ENCODE measurements at places on chromosomes 11 and 22.
A peak's percentile ranks its signal among the peaks of the same experiment; 100 is the strongest.

GRCh38 chr11:115390441-115390840 is 113.8 kb downstream of the CADM1 start:
- DNase-seq = no peak

- no peak for DNase-seq
These were observed 127.0 kb downstream of the MICAL2 start for GRCh38 chr11:12237381-12237784.

DNA sequence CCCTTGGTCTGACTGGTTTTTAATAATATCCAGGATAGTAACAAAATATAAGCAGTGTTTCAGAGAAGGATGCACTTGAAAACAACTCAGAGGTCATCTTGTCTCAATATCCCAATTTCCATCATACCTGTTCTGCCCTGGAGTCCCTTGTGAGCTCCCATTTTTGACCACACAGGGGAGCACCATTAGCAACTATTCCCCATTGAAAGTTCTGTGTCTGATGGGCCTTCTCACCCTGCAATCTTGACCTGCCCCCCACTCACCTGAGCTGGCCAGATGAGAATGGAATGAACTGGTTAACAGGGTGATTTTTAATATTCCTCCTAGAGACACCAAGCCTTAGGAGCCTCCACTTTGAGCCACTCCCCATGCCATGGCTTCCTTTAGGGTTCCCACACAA is 3.8 kb upstream of the CAPN5 start:
- no peak for DNase-seq

DNA sequence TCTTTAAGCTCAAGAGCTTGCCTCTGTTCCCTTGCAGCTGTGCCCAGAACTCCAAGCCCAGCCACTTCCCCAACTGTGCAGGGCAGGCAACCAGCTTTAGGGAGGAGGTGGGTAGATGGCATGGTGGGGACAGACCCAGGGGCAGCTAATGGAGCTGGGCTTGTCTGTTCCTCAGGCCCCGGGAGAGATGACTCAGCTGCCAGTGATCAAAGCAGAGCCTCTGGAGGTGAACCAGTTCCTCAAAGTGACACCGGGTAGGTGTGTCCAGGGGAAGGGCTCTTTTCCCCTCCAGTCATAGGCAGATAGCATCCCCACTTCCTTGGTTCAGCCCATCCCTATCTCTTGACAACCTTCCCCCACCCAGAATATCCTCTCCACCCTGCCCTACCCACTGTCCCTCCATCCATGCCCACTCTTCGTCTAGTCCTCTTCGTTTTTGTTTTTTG is 32.4 kb downstream of the CREB3L1 start:
- no peak for DNase-seq

DNA sequence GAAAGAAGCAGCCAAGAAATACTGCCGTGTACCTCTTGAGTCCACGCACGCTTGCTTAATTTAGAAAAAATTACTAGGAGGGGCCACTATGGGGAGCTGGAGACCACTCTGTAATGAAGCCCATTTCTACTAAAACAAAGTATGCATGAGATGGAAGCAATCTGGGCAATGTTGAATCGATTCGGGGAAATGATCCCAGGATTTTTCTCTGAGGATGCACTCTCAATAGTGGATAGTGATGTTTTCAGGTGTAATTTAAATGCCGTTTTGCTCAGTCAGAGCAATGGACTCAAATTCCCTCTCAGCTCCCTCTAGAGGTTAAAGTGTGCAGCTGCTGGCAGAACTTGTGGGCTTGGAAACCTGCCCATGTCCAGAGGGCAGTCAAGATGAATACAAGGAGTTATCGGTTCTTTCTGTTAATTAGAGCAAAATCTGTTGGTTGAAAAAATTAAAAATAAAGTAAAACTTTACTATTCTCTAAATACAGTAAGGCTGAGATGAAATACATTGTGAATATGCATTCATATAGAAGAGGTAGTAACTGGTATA is 64.1 kb downstream of the ME3 start:
- DNase-seq = peak; percentile 12

- no peak for DNase-seq
These were observed 31.8 kb downstream of the TRIOBP start for GRCh38 chr22:37728620-37729019.

GRCh38 chr11:121604152-121604551 is 151.4 kb upstream of the SORL1-AS1 start:
- no peak for DNase-seq

- DNase-seq = no peak
These were observed 550.4 kb downstream of the DLG2 start for GRCh38 chr11:85076535-85077330.

- DNase-seq = no peak
These were observed 50.5 kb downstream of the MAPK1 start for GRCh38 chr22:21816787-21817496.

GRCh38 chr11:11538277-11538960 is 83.4 kb downstream of the GALNT18 start:
- DNase-seq = no peak

DNA sequence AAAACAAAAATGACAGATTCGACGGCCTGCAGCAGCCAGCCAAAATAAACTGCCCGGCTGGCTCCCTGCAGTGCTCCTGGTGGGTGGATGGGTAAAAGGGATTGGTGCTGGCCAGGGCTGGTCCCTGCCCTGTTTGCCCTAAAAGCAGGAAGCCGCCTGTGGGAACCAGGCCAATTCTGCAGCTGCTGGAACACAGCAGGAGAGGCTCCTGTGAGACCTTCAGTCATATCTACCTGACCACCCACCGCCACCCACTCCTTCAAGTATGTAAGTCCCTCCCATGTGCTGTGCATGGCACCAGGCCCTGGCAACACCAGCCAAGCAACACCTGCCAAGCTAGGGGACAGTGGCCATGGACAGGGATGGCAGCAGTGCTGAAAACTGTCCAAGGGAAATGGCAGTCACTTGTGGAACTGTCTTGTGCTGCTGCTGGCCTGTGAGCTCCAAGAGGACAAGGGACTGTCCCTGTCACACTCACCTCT is 48.7 kb upstream of the ARFGAP3 start:
- DNase-seq = no peak

DNA sequence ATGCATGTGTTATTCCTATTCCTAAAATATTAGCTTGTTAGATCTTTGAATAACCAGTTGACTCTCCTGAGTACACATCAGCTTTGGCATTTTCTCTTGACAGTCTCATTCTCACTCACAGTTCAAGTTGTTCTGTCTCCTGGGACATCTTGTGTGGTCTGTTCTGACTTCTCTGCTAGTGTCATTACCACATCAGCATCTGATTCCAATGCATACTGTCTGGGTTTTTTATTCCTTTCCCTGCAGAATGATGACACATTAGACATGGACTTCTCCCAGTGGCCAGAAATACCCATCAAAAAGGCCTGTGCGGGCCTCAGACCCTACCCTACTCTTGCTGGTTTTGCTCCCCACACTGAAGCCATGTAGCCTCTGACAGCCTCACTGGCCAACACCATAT is 2.7 kb downstream of the ZNF74 start:
- DNase-seq = no peak

DNA sequence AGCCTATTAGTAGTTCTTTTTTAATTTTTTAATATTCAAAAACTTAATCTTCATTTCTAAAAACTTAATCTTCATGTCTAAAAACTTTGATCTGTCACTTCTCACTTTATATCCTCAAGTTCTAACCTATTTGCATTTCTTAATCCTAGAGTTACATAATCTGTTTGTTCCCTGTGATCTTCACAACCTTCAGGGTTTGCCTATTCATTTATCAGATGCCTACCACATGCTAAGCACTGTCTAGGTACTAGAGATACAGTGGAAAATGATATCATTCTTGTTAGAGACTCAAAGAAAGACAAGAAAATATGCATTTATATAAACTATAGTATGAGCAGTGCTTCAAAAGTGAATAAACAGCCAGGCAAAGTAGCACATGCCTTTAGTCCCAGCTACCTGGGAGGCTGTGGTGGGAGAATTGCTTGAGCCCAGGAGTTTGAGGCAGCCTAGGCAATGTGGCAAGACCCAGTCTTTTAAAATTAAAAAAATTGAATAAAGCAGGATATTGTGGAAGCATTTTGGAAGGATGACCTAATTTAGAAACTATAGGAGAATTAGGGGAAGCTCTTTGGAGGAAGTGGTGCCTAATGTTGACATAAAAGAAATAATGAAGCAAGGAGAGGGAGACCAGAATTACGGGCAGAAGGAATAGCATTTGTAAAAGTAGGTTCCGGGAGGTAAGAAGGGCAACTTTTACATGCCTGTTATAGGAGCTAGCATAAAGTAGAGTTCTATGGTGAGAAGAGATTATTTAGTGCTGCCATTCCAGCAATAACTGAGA is 54.4 kb upstream of the GRK2 start:
- peak; percentile 20 for DNase-seq

GRCh38 chr11:36777311-36777710 is 179.3 kb upstream of the RAG2 start:
- DNase-seq = no peak

GRCh38 chr11:69295079-69295994 is 1.4 kb downstream of the MYEOV start:
- no peak for DNase-seq

GRCh38 chr11:133516845-133517244 is 15.5 kb downstream of the OPCML start:
- DNase-seq = no peak

- DNase-seq = no peak
These were observed 1492.1 kb downstream of the BRD1 start for GRCh38 chr22:48335442-48336139.

DNA sequence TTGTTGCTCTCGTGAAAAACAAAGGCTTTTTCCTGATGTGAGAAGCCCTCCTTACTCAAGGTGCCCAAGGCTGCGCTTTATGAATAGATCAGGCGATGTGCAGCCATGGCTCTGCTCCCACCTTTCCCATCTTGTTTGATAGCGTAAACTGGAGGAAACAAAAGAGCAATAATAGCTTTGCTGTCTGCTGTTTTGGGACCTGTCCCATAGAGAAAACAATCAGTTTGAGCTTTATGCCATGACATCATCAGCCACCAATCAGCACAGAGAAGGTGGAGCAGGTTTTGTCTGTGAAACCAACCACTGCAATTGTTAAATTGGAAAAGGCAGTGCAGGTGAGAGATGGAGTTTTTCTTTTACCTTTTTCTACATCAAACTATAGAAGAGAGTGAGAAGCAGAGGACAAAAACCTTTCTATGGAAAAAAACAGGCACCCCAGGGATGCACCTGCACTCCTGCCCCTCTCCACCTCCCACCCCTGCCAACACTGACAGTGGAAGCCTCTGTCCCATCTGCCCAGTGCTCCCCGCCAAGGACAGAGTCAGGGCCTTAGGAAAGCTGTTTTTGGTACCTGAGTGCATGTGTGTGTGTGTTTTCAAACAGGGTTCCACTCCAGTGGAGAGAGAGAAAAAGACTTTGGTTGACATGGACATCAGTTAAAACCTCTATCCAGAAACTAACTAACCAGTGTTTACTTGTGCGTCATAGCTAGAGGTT is 80.7 kb downstream of the MICAL3 start:
- no peak for DNase-seq

- no peak for DNase-seq
These were observed 25.4 kb downstream of the SIK3 start for GRCh38 chr11:117072517-117073461.

- no peak for DNase-seq
These were observed 18.2 kb upstream of the CCDC134 start for GRCh38 chr22:41782316-41782715.

- no peak for DNase-seq
These were observed 72.8 kb upstream of the CDON start for GRCh38 chr11:126135235-126136176.

- no peak for DNase-seq
These were observed 6.4 kb upstream of the MRGPRD start for GRCh38 chr11:68987211-68987610.
